ENCODE measurements at places on chromosomes 2 and 18.
A peak's percentile ranks its signal among the peaks of the same experiment; 100 is the strongest.

- no peak for DNase-seq
Observed at GRCh38 chr2:85312404-85312803, 15.4 kb downstream of the TGOLN2 start.

- DNase-seq, result no peak
Observed at GRCh38 chr2:235914756-235915155, 253.4 kb downstream of the GBX2 start.

DNA sequence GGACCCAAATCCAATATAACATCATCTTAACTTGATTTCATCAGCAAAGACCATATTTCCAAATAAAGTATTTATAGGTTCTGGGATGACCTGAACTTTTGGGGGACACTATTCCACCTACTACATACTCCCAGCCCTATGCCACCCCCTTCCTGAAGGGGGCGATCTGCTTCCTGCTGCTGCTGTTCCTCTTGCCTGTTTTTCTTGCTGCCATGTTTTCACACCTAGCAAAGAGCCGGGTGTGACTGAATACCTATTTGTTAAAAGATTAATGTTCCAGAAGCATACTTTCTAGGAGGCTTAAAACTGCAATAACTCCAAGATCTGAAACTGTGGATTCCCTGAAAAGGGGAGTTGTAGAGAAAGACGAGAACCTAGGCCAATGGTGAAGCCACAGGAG lies 89.7 kb downstream of the ICOS start:
- peak; percentile 7 for DNase-seq

GRCh38 chr2:42101206-42102023 lies 53.6 kb downstream of the PKDCC start:
- DNase-seq, result no peak

DNA sequence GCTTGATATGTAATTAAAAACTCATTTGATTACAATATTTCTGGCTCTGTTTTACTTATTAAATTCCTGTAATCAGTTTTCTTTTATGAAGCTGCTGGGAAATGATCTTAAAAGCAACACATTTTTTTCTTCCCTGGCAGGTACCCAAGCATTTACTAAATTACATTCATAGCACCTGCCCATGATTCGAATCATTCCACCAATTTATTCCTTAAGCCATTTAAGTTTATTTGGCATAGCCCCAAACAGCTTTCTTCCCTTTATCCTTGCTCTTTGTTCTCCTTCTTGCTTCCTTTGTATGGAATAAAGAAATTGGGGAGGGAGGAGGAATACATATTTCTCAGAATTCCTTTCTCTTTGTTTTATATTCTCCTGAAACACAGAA lies 241.3 kb downstream of the AGPS start:
- DNase-seq, result no peak

- DNase-seq, result no peak
Observed at GRCh38 chr2:168183308-168183997, 63.9 kb downstream of the STK39 start.

- no peak for DNase-seq
Observed at GRCh38 chr2:110858135-110858725, 125.9 kb downstream of the ACOXL start.

DNA sequence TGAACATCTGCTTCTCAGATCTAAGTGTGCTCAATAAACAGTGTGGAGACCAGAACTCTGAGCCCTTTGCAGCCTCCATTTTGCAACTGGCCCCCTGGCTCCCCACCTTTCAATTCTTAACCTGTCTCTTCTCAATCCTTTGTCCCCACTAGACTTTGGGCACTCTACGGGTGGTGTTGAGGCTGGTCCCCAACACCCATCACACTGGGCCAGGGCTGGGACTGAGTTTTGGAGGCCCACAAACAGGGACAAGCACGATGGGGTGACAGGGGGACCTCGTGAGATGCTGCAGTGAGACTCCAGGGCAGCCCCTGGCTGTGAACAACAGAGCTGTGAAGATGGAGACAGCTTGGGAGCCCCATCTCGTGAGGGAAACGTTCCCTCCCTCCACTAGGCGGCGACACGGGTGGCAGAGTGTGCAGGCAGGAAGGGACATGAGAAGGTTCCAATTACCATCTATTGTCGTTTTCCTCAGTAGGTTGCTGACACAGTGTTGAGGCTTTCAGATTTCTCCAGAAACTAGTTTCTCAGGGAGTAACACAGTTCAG lies 1.2 kb downstream of the ANKMY1 start:
- peak; percentile 67 for DNase-seq

All from K562 (cell line).